Breast epithelium (tissue), 4 donors: ENCODE measurements at places on chromosomes 4 and X.

DNA sequence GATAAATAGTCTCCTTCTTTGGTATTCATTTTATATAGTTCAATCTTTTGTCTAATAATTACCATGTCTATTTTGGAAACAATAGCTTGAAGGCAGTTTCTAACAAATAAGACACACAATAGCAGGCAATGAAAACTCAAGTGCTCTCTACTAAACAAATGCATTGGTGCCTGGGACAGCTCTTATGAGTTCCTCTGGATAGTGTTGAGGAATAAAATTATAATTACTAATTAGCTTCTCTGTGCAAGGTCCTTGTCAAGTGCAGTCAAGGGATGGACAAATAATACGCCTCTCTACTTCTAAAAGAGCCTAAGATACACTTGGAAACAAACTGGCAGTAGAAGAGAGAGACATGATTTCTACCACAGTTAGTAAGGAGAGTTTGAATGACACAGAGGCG is 229.0 kb upstream of the GLRA2 start:
- no peaks in the 10 kb centered on the region for H3K4me1 ChIP-seq
- peaks cover 3% of the 10 kb centered on the region for H3K27me3 ChIP-seq
- no peak for DNase-seq
- H3K27ac ChIP-seq: no peak overlapping the region
- H3K4me3 ChIP-seq: no peak overlapping the region

DNA sequence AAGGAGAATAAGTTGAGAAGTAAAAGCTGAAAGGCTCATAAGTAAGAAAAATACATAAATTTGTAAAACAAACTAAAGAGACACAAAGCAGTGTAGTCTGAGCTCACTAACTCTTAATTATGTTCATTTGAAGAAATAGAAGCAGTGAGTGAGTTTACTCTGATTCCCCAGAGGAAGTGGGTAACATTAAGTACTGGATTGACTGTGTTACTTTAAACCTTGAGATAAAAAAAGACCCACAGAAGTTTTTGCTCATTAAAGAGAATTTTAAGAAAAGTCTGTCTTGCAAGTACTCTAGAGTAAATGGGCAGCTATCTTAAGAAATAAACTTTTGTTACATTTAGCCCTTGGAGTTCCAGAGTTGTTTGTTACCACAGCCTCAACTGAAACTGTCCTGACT is 2466.9 kb downstream of the PCDH7 start:
- no peaks in the 10 kb centered on the region for H3K4me1 ChIP-seq
- H3K36me3 ChIP-seq: no peaks in the 10 kb centered on the region
- DNase-seq: no peak
- H3K27ac ChIP-seq: no peak overlapping the region
- H3K4me3 ChIP-seq: no peak overlapping the region
- H3K27me3 ChIP-seq: no peaks in the 10 kb centered on the region

GRCh38 chr4:3248811-3249661 is at the start of gene MSANTD1:
Gene MSANTD1 (plus strand): TSS chr4:3249159. CDS start chr4:3249223, 64 bp downstream.
- H3K27me3 ChIP-seq: no peaks in the 10 kb centered on the region
- no peak within 1 kb of the TSS for H3K27ac ChIP-seq
- H3K36me3 ChIP-seq: no peaks in the 10 kb centered on the region
- H3K4me1 ChIP-seq: no peaks in the 10 kb centered on the region
- no peak for DNase-seq
- no peak within 1 kb of the TSS for H3K4me3 ChIP-seq

GRCh38 chr4:80184053-80184824 is 13.1 kb upstream of the PRDM8 start:
- no peaks in the 10 kb centered on the region for H3K4me1 ChIP-seq
- H3K27me3 ChIP-seq: no peaks in the 10 kb centered on the region
- H3K36me3 ChIP-seq: no peaks in the 10 kb centered on the region
- DNase-seq: no peak
- H3K4me3 ChIP-seq: peak overlapping the region; percentile 82
- peak overlapping the region; percentile 89 for H3K27ac ChIP-seq

- H3K27ac ChIP-seq: no peak overlapping the region
- H3K4me3 ChIP-seq: no peak overlapping the region
- DNase-seq: no peak
- no peaks in the 10 kb centered on the region for H3K36me3 ChIP-seq
- no peaks in the 10 kb centered on the region for H3K4me1 ChIP-seq
- H3K27me3 ChIP-seq: no peaks in the 10 kb centered on the region
These were observed 19.8 kb downstream of the CPE start for GRCh38 chr4:165398570-165398969.
